Frontal cortex (tissue), 4 donors: ENCODE measurements at places on chromosomes 1 and 21.

DNA sequence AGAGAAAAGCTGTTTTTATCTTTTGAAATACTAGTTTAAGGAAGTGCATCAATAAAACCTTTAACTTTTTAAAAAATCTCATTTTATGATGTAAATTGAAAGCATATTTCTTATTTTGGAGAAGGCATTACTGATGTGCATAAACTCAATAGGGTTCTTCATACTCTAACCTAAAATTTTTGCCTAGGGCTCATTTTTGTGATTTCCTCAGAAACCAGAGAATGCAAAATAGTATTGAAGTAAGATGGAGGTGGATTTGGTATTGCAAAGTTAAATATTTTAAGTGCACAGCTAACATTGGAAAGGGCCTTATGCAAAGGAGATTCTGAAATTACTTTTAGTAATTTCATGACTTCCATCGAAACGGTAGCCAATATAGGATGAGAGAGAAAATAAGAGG, 101.9 kb downstream of the PTGER3 start:
- DNase-seq = no peak

- no peak for DNase-seq
These were observed 567.2 kb downstream of the NPHP4 start for GRCh38 chr1:5424802-5425703.

- no peak for DNase-seq
These were observed 64.7 kb upstream of the NGF start for GRCh38 chr1:115402753-115403184.

DNA sequence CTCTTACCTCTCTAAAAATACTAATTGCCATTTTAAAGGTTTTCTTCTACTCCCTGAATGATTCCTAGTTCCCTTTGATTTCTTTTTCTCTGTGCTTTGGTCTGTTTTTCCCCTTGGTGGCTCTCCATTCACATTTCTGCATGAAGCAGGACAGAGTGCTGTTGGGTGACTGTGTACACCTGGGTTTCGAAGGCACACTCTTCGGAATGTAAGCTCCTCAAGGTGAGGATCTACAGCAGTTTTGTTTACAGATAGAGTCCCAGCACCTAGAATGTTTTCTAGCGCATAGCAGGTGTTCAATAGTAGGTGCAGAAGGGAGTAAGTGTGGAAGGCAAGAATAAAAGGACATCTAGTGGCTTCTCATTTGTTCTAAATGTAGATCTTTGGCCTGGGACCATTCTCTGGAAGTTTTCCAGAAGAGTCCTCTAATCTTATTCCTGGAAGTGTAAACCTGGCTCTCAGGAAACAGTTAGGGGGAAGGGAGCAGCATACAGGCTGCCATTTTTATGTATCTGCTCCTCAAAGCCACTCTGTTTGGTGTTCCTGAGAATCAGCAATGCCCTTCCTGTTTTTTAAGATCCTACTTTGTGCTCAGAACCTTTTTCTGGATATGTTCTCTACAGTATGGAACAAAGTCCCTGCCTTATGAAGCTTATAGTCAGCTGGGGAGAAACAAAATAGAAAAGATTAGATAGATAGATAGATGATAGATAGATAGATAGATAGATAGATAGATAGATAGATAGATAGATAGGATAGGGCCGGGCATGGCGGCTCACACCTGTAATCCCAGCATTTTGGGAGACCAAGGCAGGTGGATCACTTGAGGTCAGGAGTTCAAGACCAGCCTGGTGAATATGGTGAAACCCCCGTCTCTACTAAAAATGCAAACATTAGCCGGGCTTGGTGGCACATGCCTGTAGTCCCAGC, 22.8 kb upstream of the EFNA1 start:
- DNase-seq = no peak

GRCh38 chr1:107862064-107862463, 102.9 kb downstream of the VAV3 start:
- DNase-seq = no peak

DNA sequence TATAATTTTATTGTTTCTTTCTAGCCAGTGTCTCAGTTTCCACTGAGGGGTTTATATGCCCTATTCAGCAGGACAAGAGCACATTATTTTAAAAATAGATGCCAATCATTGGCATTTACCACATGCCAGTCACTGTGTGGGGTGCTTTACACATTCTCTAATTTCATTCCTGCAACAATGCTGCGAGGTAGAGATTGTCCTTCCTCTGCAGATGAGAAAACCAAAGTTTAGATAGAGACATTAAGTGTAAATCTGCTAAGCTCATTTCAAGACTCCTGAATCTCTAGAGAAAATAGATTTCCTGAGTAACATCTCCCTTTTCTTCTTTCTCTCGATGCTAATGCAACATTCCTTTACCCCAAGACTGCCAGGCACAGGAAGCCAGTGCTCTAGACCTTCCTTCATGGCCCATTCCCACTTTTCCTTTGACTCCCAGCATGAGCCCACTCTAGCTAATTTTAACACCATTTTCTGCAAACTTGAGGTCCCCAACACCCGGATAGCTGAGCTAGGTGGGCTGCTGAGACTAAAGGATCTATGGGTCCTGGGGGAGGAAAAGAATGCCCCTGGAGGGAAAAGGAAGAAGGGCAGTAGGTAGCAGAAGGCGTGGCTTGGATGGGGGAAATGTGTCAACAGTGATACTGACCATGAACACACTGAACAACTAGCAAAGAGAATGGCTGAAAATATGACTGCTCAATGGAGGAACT, 50.0 kb downstream of the SH3GLB1 start:
- no peak for DNase-seq

DNA sequence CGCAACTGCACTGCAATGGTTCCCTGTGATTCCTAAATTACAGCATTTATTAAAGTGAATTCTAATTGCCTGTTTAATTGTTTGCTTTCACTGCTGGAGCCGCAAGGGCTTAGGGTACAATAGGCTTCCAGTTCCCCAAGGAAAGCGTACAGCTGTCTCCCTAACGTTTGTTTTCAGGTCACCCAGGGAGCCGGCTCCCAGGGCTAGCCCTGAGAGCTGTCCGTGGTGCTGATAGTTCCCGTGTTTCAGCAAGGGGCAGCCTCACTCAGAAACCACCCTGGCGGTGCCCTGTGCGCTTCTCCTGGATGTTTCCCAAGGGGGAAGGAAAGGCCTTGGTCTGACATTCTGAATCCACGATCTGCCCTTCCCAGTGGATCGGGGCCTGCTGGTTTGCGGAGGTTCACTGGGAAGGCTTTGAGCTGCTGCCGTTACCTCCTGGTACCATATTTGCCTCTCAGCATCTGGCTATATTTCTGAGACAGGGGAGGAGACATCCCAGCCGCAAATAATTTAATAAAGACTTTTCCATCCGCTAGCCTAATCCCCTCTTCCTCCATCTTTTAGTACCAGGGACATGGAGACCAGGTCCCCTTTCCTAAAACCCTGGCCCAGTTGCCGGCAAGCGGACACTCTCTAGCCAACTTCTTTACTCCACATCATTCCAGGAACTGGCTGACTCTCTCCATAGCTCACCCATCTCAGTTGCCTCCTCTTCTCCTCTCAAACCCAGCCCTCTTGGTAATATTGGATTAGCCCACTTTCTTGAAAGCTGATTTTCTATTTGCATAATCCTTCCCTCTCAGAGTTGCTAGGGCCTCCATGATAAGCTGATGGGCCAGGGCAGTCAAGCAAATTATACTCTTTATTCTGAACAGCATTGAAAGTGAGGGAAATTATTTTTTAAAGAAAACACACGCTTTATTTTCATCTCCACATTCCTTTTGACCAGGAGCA, 149.0 kb downstream of the IGSF21 start:
- no peak for DNase-seq

- DNase-seq = no peak
These were observed 6.6 kb downstream of the CBR3 start for GRCh38 chr21:36141513-36141925.

- no peak for DNase-seq
These were observed 1.9 kb upstream of the IPO13 start for GRCh38 chr1:43944860-43945259.

DNA sequence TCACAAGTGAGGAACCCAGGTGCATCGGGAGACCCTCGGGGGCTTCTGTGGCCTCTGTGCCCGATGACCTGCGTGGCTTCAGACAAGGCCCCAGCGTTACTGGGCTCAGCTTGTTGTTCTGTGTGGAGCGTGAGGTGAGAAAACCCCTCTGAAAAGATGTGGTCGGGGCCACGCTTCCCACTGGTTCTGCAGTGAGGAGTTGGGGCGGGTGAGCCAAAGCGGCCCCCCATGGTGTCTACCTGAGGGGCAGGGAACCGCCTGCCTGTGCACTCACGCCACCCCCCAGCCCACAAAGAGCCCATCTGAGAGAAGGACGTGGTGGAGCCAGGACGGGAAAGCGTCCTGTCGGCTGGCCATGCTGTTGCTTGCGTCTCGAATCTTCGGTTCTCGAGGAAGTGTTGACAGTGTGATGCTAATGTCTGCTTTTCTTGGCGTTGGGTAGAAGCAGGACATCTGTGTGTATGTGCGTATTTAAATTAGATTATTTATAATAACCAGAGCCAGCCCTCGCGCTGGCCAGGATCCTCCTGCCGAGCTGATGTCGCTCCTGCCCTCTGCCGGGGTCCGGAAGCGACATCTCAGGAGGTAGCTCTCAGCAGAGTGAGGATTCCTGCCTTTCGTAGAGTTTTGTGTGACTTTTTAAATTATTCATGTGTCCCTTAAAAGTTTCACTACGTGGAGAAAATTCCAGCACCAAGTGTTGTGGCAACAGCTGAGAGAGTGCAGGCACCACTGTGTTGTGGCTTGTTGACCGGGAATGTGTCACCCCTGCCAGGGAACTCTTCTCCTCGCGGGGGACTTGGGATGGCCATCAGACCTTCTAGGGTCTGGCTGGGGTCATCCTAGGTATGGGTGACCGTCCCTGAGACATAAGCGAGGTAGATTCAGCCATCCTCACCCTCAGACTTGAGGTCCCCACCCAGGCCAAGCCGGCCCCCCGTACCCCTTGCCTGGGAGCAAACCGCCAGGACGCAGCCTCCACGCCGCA, 15.3 kb downstream of the TMEM201 start:
- DNase-seq = no peak

DNA sequence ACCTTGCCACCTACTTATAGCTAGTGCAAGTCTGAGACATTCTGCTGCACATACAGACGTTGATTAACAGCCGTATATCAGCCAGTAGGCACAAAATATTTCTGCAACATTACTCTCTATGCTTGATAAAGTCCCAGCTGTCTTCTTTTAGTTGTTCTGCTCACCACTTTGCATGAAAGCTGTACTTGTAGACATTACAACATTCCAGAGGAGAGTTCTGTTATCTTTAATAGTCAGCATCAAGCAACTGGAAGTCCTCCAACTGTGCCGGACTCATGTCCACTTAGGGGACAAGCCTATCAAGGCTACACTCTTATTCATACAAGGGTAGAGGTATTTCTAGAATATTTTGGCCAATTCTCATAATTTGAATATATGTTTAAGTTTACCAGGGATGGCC, 50.0 kb downstream of the CACHD1 start:
- no peak for DNase-seq

DNA sequence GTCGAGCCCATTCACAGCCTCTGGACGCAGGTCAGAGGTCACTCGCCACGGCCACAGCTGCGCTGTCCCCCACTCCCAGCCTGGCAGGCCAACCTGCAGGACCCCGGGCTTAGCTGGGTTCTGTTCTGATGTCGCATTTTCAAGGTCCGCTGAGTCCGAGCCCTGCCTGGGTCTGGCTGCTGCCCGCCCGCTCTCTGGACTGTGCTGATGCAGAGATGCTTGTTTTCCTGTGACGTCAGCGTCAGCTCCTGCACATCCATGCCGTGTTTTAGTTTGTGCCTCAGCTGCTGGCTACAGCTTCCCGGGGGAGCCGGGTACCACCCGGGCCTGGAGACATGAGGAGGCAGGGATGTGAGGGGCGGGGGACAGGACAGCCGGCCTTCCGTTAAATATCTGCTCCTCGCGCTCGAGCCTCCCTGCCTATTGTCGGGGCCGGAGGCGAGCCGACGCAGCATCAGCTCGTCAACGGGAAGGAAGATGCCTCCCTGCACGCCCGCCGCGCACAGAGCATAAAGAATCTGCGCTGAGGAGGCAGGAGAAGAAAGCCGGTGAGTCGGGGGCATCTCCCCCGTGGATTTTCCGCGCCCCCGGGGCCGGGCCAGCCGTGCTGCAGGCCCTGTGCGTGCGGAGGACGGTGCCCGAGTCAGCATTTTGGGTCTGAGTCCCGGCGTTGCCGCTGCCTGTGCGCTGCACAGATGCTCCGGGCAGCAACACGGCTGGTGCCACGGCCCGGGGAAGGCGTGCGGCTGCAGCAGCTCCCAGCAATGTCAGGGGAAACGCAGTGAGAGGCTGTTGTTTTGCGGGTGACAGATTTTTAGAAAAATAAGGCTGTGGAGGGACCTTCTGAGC, 23.4 kb downstream of the PRKCZ start:
- peak; percentile 92 for DNase-seq

DNA sequence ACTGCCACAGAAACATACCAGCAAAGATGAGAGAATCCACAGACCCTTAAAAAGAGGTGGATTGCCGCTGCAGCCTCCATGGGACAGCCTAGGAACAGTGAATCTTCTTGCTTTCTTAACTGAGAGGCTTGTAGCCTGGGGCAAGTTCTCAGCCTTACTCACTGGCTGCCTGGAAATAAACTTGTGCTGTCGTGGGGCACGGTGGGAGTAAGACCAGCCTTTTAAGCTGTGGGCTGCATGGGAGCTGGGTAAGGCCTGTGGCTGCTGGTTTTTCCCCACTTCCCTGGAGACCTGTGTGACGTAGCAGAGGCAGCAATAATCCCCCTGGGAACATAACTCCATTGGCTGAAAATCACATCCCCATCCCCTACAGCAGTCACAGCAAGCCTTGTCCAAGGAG, 30.8 kb downstream of the CD2 start:
- DNase-seq = no peak

- DNase-seq = no peak
These were observed 12.9 kb downstream of the CAMK2N1 start for GRCh38 chr1:20472860-20473711.

GRCh38 chr21:37575580-37575979, 209.0 kb downstream of the DYRK1A start:
- no peak for DNase-seq

- no peak for DNase-seq
These were observed 323.5 kb downstream of the ZNF326 start for GRCh38 chr1:90318431-90318830.

GRCh38 chr1:219381396-219381795, 207.7 kb downstream of the LYPLAL1 start:
- DNase-seq = no peak

DNA sequence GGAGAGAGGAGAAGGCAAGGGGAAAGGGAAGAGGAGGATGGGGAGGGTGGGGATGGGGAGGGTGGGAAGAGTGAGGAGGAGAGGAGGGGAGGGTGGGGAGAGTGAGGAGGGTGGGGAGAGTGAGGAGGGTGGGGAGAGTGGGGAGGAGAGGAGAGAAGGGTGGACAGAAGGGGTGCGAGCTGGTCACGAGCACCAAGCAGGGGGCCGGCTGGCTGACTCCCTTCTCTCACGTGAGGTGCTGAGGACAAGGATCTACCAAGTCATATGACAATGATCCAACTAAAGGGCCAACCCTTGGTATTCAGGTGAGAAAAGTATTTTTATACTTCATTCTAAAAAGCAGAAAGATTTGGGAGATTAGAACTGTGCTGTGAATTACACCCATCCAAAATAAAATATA, 51.8 kb downstream of the COQ8A start:
- no peak for DNase-seq

DNA sequence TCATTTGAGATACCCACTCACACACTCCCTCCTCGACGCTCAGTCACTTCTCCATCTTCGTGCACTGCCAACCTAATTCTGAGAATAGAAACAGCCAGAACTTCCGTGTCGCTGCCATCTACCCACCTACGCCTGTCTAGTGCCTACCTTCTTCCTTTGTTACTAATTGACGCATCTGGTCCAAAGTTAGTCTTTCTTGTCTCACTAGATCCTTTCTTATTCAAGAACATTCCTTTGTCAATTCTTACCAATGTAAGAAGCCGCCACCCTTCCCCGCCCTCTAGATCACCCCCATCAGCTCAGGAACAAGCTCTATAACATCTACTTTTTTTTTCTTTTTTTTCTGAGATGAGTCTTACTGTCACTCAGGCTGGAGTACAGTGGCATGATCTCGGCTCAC, 3.7 kb downstream of the PADI6 start:
- no peak for DNase-seq
